ENCODE measurements at places on chromosomes 12 and 14.

- DNase-seq: no peak
Measured at GRCh38 chr12:131946757-131947156, 3.0 kb upstream of the EP400 start.

DNA sequence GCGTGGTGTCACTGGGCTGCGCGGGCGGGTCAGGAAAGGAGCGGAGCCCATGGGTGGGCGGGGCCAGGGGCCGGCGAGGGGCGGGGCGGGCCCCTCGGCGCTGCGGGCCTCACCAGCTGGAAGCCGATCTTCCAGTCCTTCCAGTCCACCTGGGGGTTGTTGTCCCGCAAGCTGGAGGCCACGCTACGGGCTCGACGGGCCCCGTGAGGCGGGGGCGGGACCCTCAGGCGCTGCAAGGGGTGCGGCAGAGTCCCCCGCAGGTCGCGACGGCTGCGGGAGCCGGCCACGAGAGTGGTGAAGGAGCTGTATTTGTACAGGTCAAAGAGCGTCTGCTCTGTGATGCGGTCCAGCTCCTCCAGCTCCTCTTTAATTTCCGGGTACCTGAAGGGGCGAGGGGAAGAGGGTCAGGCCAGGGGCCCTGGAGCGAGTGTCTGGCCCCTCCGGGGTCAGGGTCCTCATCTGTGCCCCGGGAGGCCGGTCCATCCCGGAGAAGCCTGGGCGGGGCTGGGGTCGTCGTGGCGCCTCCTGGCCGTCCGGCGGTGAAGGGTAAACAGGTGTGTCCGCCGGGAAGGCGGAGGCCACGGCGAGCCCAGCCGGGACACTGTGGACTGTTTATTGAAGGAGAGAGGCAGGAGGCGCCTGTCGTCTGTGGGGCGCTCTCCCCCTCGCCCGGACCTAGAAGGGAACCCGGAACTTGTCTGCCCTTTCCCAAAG lies 11.9 kb downstream of the SCNN1A start:
- peak; percentile 65 for DNase-seq

- no peak for DNase-seq
Measured at GRCh38 chr14:24181371-24182077, 7.1 kb downstream of the IPO4 start.

DNA sequence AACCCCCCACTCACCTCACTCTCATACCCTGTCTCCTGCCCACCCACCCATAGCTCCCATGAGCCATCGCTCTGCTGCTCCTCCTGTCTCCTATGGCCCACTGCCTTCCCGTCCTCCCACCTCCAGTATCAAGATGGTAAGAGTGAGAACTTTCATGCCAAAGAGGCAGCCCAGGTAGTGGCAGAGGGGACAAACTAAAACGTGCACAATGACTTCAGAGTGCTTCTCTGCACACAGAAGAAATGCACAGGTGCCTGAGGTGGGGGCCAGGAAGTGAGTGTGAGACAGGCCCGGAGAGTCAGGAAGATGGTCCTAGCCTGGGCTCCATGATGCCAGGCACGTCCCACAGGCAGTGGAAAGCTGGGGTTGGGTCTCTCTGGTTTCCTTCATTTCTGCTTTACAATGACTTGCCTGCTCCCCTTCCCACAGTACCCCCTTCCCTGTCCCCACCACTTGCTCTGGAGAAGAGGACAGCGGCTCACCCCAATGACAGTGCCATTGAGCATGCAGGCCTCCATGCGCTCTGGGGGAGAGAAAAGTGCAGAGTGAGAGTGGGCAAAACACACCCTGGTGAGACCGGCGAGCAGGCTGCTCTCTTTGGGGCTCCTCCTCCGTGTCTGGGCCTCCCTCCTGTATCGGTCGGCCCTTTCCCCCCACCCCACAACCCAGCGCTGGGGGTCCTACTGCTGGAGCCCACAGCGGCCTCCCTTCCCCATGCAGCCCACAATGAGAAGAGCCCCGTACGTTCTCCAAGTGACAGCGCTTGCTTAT lies 22.8 kb upstream of the ANO2 start:
- no peak for DNase-seq

DNA sequence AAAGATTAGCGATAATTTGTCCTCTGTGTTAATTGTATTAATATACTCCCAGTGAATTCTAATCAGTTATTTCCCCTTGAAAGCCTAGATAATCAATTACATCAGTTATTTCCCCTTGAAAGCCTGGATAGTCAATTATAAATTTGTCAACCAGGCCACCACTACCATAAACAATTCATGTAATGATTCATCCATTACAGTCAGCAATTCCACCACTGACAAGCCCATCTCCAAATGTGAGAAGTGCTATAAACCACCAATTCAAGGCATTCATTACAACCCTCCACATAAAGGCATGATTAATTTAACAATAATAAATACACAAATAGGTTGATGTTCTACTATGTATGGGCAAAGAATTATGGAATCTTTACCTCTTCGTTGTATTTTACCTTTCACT lies 40.9 kb downstream of the INTS13 start:
- no peak for DNase-seq

GRCh38 chr12:103698752-103699560 lies 111.9 kb downstream of the STAB2 start:
- no peak for DNase-seq

DNA sequence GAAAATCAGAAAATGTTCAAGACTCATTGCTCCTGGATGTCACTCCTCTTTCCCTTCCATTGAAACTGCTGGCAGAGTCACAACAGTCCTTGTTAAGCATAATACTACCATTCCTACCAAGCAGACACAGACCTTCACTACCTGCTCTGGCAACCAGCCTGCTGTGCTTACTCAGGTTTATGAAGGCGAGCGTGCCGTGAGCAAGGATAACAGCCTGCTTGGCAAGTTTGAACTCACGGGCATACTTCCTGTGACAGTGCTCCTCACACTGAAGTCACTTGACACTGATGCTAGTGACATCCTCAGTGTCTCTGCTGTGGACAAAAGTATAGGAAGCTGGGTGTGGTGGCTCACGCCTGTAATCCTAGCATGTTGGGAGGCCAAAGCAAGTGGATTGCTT lies 15.7 kb upstream of the PHETA1 start:
- DNase-seq: no peak

DNA sequence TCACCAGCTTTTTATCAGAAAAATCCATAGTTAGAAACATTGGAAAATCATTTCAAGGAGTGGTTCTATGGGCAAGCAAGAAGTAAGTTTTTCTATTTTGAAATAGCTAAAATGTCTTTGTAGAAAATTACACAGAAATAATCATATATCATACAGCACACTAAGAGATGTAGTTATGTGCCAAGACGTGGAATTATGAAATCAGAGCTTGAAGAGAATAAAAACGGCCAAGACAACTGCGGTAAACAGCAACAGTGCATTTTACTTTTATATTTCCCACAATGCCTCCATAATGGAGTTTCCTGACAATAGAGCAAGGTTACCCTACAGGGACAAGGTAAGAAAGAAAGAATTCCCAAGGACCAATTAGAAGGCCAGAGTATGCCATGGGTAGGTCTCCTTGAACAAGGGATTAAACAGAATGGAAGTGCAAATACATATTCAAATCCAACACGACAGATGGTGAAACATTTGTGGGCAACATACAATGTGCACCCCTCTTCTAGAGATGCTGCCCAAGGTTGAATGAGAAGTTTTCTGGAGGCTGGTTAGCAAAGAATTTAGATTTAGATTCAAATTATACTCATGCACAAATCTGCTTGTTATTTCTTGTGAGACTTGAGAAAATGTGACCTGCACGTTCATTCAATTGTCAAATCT lies 76.1 kb upstream of the BTG1 start:
- no peak for DNase-seq

DNA sequence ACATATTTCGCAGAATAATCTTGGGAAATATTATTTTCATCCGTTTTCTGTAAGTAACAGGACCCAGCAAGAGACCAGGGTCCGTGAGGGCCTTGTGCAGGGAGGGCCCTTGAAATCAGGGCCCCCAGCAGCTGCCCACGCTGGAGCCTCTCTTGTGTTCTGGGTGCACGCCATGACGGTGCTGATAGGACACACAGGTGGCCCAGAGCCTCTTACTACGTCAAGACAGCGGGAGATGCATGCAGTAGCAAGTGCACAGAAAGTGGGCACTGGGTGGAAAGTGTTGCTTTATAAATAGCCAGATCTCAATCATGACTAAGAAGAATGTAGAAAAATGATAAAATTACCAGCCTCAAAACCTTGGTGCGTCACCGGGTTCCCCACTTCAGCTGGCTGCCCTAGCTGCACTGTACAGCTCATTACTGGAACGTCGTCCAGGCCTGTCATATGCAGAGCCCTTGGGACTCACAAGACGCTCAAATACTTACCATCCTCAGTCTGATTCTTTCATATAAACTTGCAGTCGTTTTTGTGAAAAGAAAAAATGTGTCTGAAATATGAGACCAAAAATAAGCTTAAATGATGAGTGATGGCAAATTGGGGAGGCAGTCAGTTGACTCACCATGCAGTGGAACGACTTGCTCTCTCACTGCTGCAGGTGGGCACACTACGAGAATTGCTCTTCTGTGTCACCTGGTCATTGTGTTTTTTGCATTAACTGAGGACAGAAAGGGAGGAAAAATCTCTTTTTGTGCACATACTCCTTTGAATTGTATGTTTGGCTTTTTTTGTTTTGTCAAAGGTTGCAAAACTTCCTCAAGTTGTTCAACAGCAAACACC lies 68.2 kb downstream of the DDX51 start:
- no peak for DNase-seq

DNA sequence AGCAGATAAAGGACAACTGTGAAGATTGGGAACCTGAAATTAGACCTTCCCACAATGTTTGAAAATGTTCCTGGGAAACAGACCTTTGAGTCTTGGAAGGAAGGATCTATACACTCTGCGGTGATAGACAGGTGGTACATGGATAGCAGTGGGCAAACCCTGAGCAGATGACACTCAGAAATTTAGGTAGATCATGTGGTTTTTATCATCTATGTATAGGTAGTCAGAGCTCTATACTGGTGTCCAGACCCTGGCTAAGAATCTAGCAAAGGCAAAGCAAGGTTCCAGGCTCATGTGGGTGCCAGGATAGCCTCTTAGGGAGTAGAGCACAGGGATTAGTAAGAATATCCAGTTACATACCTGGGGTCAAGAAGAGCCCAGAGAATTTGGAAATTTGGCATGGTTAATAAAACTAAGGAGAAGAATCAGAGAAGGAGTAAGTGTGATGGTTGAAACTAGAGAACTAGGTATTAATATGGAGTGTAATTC lies 331.2 kb upstream of the FBXO33 start:
- no peak for DNase-seq

- DNase-seq: no peak
Measured at GRCh38 chr12:122934722-122935121, 31.5 kb downstream of the ABCB9 start.

DNA sequence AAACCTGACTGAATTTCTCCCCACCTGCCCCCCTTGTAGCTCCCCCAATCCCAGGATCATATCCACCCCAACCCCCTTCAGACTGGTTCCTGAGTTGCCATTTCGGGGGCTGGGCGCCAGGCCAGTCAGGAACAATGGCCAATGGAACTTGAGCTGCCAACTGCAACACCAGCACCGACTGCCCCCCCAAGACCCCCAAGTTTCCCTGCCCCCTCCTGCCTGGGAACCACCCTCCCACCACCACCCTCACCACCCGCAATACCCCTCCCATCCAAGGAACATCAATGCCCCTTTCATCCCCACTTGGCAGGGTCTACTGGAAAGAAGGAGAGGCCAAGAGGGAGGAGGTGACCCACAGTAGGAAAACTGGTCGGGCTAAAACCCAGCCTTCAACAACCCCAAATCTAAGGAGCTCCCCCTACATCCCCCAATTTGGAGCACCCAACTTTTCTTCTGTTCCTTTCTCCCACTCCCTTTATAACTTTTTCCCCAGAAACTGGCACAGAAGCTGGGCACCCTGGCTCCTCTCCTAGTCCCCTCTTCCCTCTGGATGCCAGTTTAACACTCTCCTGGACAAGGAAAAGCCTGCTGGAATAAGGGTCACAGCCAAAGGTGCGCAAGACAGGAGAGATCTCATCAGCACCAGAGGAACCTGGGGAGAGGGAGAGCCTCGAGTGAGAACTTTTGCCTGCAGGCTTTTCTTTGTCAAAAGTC lies 1.6 kb upstream of the NDRG2 start:
- DNase-seq: no peak

GRCh38 chr12:89863968-89864367 lies 155.3 kb upstream of the ATP2B1 start:
- no peak for DNase-seq

GRCh38 chr14:76113691-76114090 lies 38.0 kb upstream of the GPATCH2L start:
- no peak for DNase-seq

GRCh38 chr12:68344126-68344525 lies 12.0 kb upstream of the MDM1 start:
- DNase-seq: no peak

- no peak for DNase-seq
Measured at GRCh38 chr12:26576266-26576665, 256.7 kb downstream of the ITPR2 start.

DNA sequence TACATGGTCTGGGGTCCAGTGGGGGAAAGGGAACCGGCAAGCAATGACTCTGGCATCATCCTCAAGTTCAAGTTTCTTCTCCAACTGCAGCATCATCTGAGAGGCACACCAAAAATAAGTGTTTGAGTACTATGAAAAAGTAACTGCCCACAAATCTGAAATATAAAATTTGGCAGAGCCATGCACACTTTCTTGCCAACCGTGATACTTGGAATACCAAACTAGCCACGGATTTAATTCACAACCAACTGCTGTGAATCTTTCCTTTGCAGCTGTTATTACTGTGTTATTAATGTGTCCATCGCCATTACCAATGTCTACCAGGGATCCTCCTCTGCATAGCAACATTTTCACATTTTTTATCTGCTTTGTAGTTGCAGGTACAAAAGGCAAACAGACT lies 74.6 kb downstream of the GXYLT1 start:
- no peak for DNase-seq

DNA sequence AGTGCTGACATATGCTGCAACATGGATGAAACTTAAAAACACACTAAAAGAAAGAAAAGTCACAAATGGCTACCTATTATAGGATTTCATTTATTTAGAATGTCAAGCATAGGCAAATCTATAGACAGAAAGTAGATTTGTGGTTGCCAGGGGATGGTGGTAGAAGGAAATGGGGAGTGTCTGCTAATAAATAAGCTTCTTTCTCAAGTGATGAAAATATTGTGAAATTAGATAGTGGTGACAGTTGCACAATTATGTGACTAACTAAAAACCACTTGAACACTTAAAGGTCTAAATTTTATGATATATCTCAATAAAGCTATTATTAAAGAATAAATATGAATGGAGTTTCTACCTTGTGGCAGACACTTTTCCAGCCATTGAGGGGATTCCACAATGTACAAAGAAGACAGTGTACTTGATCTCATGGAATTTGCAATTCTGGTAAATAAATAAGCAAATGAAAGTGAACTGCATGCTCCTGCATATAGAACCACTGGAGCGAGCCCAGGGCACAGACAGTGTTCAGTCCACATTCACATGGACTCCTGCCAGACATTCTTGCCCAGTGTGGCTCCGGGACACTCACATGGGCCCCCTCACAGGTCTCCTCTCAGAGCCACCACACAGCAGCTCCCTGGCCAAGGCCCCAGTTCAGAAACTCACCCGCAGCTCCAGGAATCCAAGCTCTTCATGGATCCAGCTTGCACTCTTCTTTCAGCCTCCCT lies 107.1 kb upstream of the ARID2 start:
- no peak for DNase-seq

All from stimulated activated CD4-positive, alpha-beta T cell treated with anti-CD3 and anti-CD28 coated beads, Interleukin-4, amount 100 ng/mL, for 4 hours (primary cell).